ENCODE measurements at places on chromosomes 6 and 20.

- DNase-seq: no peak
Measured at GRCh38 chr6:129491436-129491835, 218.5 kb downstream of the ARHGAP18 start.

- no peak for DNase-seq
Measured at GRCh38 chr6:119527231-119527578, 177.6 kb upstream of the MAN1A1 start.

GRCh38 chr6:122869437-122870024 is 80.5 kb downstream of the SMPDL3A start:
- peak; percentile 71 for DNase-seq

DNA sequence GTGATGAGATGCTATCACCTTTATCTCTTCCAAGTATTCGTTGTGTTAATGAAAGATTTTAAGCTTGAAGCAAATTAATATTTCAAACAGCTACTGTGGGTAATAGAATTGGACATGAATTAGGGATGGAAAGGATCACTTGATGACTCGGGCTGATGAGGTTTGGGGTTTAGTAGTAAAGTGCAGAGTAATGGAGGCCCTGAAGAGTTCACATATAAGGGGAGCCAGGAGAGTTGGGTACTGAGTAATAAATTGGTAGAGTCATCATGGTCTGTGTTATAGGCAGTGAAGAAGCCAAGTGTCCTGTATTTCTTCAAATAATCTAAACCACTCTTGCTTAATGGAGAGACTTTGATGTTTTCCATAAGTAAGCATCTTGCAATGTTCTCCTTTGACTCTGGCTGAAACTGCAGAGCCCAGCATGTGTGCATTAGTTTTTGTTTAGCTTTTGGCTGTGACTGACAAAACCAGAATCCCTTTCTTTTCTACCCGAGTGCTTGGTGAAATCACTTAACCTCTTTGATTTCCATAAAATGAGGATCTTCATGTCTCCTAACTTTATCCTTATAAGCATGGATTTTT is 57.6 kb downstream of the L3MBTL3 start:
- DNase-seq: no peak

- no peak for DNase-seq
Measured at GRCh38 chr6:4125500-4125899, 9.9 kb downstream of the ECI2 start.

DNA sequence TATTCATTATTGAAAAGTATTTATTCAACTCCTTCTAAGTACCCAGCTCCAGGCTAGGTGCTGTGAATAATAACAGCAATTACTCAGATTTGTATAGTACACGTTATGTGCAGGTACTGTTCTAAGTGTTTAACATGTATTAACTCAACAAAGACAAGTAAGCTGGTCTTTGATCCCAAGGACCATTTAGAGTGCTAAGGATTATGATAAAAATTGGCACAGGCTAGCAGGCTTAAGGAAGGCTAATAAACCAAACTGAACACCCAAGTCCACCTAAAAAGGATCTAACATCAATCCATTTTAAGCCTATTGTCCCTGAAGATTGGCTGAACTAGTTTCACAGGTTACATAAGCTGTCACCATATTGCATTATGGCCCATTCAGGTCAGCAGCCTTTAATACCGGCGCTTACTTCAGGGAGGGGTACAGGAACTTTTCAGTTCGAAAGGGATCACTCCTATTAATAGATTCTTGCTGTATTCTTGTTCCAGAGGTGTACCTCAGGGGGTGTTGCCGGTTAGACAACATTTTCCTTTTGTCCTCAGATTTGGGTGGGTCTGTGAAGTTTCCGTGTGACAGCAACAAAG is 99.0 kb upstream of the GMDS start:
- DNase-seq: no peak

GRCh38 chr20:38267296-38267695 is 6.8 kb upstream of the KIAA1755 start:
- no peak for DNase-seq

Measured in Ammon's horn (tissue), 1 donor.